ENCODE measurements at places on chromosomes 16 and 17.

GRCh38 chr16:345772-346171 lies 6.8 kb downstream of the AXIN1 start:
- DNase-seq: no peak

DNA sequence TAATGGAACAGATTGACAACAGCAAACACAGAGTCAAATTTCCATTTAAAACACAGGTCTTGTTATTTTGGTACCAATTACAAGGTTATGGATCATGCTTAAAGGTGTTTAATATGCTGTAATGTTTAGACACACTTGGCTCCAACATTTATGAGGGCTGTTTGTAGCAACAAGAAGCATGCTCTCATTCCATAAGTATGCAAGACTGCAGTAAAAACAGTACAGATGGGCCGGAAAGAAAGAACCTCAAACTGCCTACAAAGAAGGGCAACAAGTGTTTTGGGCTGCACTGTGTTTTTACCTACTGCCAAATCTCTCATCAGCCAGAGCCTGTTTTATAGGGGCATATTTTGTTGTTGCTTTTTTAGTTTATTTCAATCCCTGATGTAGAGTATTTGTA lies 100.5 kb upstream of the HS3ST3A1 start:
- no peak for DNase-seq

- peak; percentile 9 for DNase-seq
These were observed 26.0 kb upstream of the HNF1B start for GRCh38 chr17:37770631-37771518.

GRCh38 chr17:38415250-38416194 lies 12.7 kb upstream of the ARHGAP23 start:
- DNase-seq: no peak

- no peak for DNase-seq
These were observed 4.1 kb downstream of the KRABD2 start for GRCh38 chr17:8372422-8372821.

DNA sequence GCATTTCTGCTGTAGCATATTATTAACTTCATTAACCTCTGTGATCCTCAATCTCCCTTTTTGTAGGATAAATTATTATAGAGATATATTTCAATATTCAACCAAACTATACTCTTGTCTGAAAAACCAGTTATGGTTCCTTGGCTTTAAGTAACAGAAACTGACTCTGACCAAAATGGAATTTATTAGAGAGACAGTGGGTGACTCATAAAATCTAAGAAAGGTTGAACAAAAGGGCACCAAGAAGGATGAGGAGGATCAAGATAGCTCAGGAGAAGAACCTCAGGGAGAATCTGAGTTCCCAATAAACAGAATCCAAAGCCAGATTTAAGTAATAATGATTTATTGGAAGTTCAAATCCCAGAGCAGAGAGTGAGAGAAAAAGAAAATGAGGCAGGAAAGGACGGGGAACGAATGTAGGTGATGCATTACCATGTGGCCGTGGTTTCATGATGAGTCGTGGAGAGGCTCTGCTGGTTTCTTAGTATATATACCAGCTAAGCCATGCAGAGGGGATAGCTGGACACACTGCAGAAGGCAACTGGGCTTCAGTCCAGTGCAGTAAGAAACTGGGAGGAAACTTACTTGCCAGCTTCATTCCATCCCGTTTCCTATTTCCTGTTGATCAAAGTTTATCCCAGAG lies 151.5 kb upstream of the GOT2 start:
- DNase-seq: no peak

GRCh38 chr16:85715169-85716021 lies 26.6 kb upstream of the GINS2 start:
- DNase-seq: no peak

DNA sequence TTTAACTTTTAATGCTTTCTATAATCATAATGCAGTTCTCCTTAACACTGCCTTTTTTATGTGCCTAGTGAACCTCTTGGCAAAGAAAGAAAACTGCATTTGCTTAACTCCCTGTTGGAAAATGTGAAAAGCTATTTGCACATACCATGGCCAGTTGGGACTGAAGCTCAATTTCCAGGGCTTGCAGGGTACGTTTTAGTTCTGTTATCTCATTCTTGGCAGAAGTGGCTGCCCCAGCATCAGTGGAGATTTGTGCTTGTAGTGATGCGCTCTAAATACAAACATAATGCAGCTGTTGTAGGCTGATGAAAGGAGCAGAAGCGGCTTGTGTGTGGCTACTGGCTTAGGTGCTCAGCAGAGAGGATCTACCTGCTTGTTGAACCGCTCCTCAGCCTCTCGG lies 3.7 kb downstream of the KRT24 start:
- DNase-seq: no peak

DNA sequence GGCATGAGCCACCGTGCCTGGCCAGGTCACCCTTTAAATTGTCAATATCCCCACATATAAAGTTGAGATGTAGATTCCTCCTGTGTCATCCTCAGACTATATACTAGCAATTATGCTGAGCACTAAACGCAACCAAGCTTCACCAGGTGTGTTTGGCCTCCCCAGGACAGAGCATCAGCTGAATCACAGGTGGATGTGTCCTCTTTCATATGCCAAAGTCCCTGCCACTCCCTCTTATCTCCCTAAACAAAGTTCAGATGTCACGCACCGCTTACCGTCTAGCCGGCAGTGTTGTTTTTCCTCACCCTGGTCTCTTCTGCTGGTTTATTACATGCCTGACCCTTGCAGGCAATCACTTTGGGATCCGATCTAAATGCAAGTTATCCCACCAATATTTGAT lies 43.8 kb upstream of the ARHGAP44 start:
- DNase-seq: no peak

DNA sequence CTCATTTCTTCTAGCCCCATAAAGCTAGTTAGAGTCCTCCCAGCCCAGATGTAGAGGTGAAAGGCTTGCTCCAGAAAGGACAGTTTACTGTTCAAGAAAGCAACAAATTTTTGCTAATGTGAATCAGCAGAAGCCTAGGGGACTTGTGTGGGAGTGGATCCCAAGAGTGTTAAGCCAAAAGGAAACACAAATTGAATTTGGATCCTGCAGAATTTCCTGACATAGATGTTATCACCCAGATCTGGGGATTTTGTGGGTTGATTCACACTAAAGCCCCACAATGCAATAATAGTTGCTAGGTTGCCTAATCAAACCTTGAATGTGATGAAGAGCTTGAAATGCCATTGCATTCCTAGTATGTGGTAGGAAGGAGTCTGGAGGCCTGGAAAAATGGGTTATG lies 135.2 kb upstream of the HS3ST3A1 start:
- no peak for DNase-seq

DNA sequence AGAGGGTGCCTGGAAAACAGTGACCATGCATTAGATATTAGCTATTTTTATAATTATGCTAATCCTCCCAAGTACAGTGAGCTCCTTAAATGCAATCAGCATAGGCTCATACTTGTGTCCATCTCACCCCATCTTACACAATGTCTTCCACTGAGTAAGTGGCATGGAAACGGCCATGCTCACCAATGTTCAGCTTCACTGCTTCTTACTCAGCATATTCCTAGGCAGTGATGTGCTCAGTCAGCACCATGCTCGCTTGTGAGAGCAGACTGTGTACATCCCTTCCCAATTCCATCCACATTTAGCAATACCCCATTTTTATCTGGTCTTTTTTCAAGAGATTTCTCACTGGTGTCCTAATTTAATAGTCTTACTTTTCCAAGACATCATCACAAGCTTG lies 454.8 kb upstream of the SOX9 start:
- DNase-seq: no peak

- DNase-seq: no peak
These were observed 319.8 kb downstream of the SEC14L1 start for GRCh38 chr17:77460514-77461046.

DNA sequence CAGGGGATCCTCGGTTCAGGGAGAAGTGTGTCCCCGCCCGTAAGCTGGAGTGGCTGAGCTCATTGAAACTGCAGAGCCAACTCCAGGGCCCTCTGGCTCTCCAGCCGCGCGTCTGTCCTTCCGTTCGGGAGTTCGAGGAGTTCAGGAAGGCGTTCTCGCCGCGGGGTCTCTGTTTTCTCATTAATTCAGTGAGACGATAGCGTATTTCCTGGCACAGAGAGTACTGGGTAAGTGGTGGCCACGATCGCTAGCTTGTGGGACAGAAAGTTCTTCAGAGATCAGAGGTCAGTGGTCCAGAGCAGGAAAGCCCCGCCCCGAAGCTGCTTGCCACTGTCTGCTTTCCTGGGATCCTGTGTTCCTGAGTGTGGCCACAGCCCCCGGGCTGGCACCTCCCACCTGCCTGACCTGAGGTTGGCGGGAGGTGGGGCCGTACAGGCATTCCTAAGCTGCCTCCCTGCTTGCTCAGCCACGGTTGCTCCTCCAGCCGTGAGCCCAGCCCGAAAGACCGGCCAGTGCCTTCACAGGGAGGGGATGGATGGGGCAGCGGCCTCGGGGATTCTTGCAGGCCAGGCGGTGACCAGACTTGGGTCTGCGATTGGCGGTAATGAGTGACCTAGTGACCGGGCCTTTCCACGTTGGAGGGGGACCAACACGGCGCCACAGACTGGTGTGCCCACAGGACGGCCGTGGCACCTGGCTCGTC lies 8.9 kb downstream of the BAIAP2 start:
- no peak for DNase-seq

- no peak for DNase-seq
These were observed 33.3 kb downstream of the CCDC42 start for GRCh38 chr17:8711291-8711690.

DNA sequence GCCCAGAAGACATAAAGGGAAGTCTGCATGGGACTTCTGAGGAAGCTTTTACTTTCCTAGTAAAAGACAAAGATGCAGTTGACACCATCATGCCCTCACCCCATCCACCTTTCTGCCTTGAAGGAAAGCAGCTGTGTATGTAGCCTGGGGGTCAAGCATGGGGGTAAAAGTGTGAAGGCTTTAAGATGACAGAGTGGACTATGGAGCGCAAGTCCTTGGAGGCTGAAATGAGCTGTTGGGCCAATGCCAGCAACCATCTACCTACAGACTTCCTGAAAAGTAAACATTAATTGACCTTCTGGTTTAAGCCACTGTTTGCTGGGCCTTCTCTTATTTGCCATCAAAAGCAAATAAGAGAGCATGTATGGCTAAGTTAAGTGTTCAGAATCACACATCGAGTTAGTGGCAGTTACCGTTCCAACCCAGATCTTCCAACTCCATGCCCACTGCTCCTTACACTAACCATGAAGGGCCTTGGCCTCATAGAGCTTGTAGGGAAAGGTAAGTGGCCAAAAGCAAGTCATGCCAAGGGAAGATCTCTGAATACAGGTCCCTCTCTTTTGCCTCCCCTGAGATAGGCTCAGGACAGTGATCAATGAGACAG lies 30.0 kb downstream of the SLC13A5 start:
- DNase-seq: no peak

DNA sequence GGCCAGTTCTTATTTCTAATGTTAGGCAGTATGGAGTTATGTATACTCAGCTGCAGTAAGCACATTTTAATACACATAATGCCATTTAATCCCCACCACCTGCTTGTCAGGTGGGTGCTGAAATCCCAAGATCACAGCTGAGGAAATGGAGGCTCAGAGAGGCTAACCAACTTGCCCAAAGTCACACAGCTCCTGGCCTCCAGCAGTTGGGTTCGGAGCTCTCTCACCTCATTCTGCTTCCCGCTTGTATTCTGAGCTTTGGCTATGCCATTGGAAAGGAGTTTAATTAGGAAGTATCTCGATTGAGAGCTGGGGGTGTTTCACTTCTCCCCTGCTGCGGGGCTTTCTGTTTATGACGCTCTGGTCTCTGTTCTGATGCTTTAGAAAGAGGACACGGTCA lies 72.6 kb upstream of the CACNG5 start:
- DNase-seq: no peak

GRCh38 chr17:80859002-80859941 lies 132.4 kb upstream of the CHMP6 start:
- peak; percentile 77 for DNase-seq

DNA sequence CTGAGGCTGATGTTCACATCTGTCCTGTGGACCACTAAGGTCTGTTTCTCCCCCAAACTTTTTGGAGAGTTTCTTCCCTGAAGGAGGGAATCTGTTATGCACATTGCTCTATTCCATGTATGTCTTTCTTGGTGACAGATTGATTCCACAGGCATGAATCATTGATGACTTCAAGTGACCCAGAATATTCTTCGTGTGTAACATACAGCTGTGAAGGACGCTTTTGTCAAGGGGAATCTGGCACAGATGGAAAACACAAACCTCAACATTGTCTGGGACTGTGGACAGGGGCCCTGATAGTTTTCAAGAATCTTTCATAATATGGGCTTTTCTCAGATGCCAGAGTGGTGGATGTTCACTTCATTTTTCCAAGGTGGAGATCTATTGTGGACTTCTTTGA lies 223.1 kb upstream of the MAF start:
- no peak for DNase-seq

GRCh38 chr16:78957317-78958100 lies 643.0 kb downstream of the MAF start:
- DNase-seq: no peak

DNA sequence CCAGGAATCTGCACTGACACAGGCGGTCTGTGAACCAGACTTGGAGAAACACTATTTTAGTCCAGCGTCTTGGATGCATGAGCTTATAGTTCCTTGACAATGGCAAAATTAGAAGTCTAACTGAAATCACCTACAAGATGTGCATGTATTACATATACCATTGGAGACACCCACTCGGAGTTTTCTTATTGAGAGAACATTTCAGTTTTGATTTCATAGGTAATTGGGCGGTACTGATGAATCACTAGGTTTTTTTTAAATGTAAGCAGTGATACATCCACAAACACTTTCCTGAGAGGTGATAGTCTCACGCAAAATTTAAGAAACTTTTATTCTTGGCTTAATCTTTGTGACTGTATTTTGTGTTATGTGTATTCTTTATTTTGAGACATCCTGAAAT lies 69.8 kb downstream of the PRKCA start:
- no peak for DNase-seq

- no peak for DNase-seq
These were observed 148.7 kb downstream of the KCNJ2 start for GRCh38 chr17:70318051-70318450.

DNA sequence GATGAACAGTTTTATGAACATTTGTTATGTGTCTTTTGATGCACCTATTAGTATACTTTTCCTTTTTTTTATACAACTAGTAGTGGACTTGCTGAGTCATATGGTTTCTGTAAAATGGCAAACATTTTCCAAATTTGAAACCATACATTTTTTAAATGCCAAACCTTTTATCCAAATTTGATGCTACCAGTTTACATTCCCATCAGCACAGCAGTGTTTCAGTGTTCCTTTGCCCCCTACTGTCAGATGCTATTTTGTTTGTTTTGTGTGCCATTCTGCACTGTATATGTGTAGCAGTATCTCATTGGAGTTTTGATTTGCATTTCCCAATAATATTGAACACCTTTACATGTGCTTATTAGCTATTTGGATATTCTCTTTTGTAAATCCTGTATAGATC lies 219.4 kb downstream of the TANC2 start:
- no peak for DNase-seq

GRCh38 chr17:36136036-36136435 lies 32.4 kb downstream of the CCL4 start:
- DNase-seq: no peak

DNA sequence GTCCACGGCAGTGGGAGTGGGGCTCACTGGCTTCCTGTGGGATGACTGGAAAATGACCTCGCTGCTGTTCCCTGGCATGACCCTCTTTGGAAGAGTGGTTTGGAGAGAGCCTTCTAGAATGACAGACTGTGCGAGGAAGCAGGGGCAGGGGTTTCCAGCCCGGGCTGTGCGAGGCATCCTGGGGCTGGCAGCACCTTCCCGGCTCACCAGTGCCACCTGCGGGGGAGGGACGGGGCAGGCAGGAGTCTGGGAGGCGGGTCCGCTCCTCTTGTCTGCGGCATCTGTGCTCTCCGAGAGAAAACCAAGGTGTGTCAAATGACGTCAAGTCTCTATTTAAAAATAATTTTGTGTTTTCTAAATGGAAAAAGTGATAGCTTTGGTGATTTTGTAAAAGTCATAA lies 7.8 kb upstream of the RNF213 start:
- no peak for DNase-seq

GRCh38 chr16:3045758-3046640 lies at the start of gene MMP25:
TSS of gene MMP25 (plus strand) at chr16:3046561. CDS start at chr16:3046918, 357 bp downstream.
- DNase-seq: no peak
